ENCODE measurements at places on chromosomes 13 and 19.

DNA sequence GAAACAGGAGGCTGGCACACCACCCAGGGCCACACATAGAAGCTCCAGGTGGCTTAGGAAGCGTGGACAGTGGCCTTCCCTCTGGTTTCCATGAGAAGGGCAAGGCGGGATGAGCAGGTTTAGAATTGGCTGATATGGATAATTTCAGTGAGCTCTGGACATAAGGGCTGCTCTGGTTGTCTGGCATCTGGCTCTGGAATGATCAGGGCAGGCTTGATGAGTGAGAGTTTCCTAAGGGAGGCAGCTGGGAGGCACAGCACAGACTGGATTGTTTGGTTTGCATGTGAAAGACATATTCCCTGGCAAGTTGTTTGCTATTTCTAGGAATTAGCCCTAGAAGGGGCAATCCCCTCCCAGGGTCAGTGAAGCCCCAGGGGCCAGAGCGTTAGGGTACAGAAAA lies 129.5 kb downstream of the ATP8A2 start:
- no peak for DNase-seq

DNA sequence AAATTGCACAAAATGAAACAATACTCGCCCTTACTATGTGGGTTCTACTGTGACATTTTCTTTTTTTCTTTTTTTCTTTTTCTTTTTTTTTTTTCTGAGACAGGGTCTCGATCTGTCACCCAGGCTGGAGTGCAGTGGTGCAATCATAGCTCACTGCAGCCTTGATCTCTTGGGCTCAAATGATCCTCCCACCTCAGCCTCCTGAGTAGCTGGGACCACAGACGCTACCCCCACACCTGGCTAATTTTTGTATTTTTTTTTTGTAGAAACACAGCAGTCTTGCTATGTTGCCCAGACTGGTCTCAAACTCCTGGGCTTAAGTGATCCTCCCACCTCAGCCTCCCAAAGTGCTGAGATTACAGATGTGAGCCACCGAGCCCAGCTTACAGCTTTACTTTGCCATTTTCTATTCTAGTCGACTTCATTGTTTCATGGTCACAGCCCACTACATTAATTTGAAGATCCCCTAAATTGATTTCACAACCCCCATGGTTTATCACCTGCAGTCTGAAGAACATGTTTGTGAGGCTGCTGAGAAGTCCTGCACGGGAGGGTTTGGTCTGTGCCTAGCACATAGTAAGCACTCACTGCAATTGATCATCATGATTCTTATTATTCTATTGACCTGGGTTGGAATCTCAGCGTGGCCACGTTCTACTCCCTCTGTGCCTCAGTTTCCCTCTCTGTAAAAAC lies 3.8 kb downstream of the BCL3 start:
- no peak for DNase-seq

GRCh38 chr13:20503088-20504083 lies 22.3 kb downstream of the CRYL1 start:
- no peak for DNase-seq

GRCh38 chr19:45078390-45079062 lies 534 bp upstream of the GEMIN7 start:
- no peak for DNase-seq

DNA sequence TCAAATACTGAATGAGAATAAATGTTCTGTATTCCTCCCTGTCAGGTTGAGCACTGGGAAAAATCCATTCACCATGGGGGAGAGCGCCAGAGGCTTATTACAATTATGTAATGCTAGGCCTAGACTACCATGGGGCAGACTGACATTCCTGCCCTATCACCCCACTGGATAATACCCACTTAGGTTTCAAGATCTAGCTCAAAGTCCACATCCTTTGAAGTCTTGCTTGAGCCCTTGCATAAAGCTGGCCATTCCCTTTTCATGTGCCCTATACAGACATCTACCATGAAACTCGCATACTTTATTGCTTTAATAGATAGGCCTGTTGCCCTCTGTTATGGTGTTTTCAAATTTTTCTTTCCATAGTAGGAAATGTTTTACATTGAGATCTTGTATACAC lies 149.3 kb downstream of the RGCC start:
- no peak for DNase-seq

- DNase-seq = no peak
Measured at GRCh38 chr19:40374084-40374483, 15.9 kb downstream of the HIPK4 start.

GRCh38 chr13:100620792-100621191 lies 32.2 kb upstream of the GGACT start:
- DNase-seq = no peak

GRCh38 chr19:31554360-31554759 lies 205.1 kb upstream of the TSHZ3 start:
- no peak for DNase-seq

Data from stimulated activated CD4-positive, alpha-beta T cell treated with anti-CD3 and anti-CD28 coated beads, Interleukin-4, amount 100 ng/mL, for 1 hour (primary cell).